ENCODE measurements at places on chromosomes 4 and X. TPM values are rescaled to one million over a fixed set of nuclear protein-coding genes. Genes with fewer than 3 reads are reported as not detected.

DNA sequence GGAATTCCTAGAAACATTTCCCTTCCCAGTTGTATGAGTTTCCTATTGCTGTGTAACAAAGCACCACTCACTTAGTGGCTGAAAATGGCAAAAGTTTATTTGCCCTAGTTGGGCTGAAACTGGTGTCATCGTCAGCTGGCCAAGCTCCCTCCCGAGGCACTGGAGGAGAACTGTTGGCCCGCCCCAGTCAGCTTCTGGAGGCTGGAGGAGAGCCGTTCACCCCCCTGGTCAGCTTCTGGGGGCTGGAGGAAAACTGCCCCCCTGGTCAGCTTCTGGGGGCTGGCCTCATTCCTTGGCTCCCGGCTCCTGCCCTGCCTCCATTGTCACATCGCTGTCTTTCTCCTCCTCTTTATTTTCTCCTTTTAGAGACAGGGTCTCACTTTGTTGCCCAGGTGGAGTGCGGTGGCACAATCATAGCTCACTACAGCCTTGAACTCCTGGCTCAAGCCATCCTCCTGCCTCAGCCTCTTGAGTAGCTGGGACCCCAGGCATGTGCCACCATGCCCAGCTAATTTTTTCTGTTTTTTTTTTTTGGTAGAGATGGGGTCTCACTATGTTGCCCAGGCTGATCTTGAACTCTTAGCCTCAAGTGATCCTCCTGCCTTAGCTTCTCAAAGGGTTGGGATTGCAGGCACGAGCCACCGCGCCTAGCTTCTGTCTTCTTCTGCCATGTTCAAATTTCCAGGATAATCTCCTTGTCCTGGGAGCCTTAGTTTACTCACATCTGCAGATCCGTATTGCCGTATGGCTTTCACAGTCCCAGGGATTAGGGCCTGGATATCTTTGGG, 3.2 kb downstream of the RGS12 start:
- peak; percentile 35 for DNase-seq

GRCh38 chr4:81470456-81471297, 1.0 kb downstream of the RASGEF1B start:
- DNase-seq, result peak; percentile 49

DNA sequence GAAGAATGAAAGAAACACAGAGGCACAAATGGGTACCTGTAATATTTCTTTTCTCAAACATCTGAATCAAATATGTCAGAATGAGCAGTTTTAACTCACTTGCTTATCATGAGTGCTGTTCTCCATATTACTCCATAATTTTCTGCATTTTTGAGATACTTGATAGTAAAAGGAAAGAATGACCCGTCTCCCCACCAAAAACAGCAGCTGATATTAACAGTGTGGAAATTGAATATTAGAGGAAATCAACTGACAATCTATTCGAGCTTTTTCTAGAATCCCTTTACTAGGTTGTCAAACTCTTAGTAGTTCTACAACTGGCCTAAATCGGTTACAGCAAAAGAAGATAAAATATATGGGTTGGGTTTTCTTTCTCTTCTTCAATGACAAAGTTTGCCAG, 49.9 kb upstream of the HELT start:
- no peak for DNase-seq

The GAGE1 gene
- total RNA-seq, result not detected

GRCh38 chr4:159250751-159251325, 148.0 kb downstream of the RAPGEF2 start:
- no peak for DNase-seq

The NUDT6 gene
- total RNA-seq, result 9.2 TPM

- no peak for DNase-seq
Measured at GRCh38 chr4:80074069-80074468, 1.0 kb upstream of the ANTXR2 start.

GRCh38 chr4:78417603-78418002, 134.0 kb upstream of the ANXA3 start:
- DNase-seq, result no peak

The PNMA3 gene
- 1.2 TPM for total RNA-seq

DNA sequence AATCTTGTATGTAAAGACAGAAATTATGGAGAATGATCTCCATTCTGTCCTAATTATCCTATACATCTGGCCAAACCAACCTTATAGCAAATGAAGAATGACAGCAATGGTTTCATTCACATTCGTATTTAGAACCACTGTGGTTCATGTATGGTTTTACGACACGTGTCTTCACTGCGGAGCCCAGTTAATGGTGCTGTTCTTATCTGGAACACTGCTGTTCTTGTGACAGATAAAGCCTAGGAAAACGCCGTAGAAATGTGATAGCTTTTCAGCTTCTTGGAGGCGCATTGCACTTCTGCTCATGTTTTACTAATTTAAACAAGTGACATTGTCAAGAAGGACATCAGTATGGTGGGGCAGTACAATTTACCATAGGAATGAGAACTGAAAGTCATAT, 2266.4 kb upstream of the TENM3 start:
- DNase-seq, result no peak

The BEX1 gene
- 2.4 TPM for total RNA-seq

The TRPC5OS gene
- total RNA-seq, result not detected

GRCh38 chr4:88101165-88101564, 57.3 kb downstream of the ABCG2 start:
- no peak for DNase-seq

The BST1 gene
- 18.6 TPM for total RNA-seq

- DNase-seq, result no peak
Measured at GRCh38 chr4:15901998-15902397, 36.5 kb downstream of the FGFBP1 start.

GRCh38 chr4:112290341-112290740, 4.6 kb upstream of the TIFA start:
- DNase-seq, result no peak

- peak; percentile 56 for DNase-seq
Measured at GRCh38 chrX:17547658-17548057, 172.7 kb downstream of the NHS start.

DNA sequence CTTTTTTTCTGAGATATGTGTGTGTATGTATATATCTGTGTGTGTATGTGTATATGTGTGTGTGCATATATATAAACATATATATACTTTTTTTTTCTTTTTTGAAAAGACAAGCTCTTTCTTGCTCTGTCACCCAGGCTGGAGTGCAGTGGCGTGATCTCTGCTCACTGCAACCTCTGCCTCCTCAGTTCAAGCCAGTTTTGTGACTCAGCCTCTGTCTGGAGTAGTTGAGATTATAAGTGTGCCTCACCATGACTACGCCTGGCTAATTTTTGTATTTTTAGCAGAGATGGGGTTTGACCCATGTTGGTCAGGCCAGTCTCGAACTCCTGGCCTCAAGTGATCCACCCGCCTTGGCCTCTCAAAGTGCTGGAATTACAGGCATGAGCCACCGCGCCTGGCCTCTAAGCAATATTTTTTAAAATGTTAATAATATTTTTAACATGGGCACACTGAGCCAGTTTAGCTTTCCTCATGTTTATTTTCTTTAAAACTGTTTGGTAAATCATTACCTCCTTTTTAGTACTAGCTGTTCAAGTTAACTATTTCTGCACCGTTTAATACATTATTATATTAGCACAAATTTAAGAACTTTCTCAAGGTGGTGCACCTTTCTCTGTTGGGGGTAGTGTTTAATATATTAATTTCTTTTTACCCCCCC, 33.3 kb downstream of the BBS12 start:
- DNase-seq, result no peak

- no peak for DNase-seq
Measured at GRCh38 chr4:13541720-13542576, 2.4 kb downstream of the NKX3-2 start.

GRCh38 chr4:129327637-129328036, 231.7 kb downstream of the C4orf33 start:
- no peak for DNase-seq

GRCh38 chr4:27272217-27272616, 411.6 kb downstream of the STIM2 start:
- no peak for DNase-seq

GRCh38 chr4:14871676-14872430, 130.4 kb upstream of the CPEB2 start:
- DNase-seq, result no peak

DNA sequence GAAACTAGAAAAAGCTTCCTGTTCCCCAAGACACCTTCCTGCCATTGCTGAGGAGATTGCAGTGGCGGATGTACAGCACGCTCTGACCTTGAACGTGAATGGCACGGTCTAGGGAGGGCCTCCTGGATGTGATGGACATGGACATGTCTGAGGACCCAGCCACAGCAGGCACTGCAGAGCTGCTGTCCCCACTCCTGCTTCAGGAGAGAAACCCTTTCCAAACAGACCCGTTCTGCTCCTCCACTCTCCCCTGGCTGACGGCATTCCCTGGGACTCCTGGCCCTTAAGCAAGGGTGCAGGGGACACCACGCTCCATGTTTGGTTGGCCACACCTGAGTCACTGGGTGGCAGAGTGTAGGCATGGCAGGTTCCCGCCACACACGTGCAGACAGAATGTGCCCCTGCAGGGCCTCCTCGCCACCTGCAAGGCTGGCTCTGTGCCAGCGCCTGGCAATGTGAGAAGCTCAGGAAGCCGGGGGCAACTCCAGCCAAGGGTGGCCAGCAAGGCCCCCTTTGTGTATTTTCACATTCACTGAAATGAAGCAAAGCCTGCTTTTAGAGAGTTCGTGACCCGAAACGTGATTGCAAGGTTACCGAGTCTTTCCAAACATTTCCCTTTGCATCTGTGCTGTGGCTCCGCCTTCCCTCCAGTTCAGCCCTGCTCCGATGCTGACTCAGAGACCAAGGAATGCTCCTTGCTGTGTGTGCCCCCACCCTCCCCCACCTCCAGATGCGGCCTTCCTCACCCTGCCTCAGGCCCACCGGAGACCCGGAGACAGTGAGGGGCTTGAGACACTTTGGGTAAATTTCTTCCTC, 46.1 kb downstream of the HTRA3 start:
- DNase-seq, result peak; percentile 81

DNA sequence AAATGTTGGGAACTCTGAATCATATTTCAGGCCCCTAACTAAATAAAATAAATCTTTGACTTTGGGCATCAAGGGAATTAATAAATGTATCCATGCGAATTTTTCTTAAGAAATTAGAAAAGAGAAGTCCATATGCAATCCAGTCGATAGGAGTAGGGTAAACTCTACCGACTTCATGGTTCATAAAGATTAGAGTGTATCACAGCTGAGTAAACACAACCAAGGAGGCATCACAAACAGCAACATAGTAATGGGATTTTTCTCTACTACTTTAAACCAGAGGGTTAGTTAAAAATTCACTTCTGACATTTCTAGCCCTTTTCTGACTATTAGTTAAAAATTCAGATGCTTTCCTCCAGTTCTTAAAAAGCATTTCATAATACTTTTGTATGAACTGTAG, 19.9 kb downstream of the SEPTIN11 start:
- no peak for DNase-seq

The HSFX2 gene
- total RNA-seq, result not detected

- no peak for DNase-seq
Measured at GRCh38 chrX:23292988-23293651, 41.5 kb upstream of the PTCHD1 start.

The PDE5A gene
- 74.4 TPM for total RNA-seq

- no peak for DNase-seq
Measured at GRCh38 chrX:9352694-9353411, 112.0 kb upstream of the TBL1X start.

GRCh38 chr4:128416921-128417320, 129.3 kb upstream of the PGRMC2 start:
- no peak for DNase-seq

The RNF128 gene
- total RNA-seq, result 67.6 TPM

- no peak for DNase-seq
Measured at GRCh38 chr4:53830511-53830910, 233.9 kb downstream of the CHIC2 start.

The NSUN7 gene
- total RNA-seq, result 8.5 TPM

GRCh38 chr4:3518511-3518880, 13.7 kb downstream of the LRPAP1 start:
- DNase-seq, result no peak

The TKTL2 gene
- not detected for total RNA-seq

DNA sequence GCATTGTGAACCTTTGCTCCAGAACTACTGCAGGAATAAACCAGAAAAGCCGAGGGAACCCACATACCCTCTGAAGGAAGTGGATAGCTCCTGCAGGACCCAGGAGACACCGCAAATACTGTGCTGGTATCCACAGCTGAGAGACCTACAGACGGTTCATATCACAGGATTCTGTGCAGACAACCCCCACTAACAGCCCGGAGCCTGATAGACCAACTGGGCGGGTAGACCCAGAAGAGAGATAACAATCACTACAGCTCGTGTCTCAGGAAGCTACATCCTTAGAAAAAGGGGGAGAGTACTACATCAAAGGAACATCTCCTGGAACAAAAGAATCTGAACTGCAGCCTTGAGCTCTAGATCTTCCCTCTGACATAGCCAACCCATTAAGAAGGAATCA, 150.8 kb downstream of the FRAS1 start:
- no peak for DNase-seq

DNA sequence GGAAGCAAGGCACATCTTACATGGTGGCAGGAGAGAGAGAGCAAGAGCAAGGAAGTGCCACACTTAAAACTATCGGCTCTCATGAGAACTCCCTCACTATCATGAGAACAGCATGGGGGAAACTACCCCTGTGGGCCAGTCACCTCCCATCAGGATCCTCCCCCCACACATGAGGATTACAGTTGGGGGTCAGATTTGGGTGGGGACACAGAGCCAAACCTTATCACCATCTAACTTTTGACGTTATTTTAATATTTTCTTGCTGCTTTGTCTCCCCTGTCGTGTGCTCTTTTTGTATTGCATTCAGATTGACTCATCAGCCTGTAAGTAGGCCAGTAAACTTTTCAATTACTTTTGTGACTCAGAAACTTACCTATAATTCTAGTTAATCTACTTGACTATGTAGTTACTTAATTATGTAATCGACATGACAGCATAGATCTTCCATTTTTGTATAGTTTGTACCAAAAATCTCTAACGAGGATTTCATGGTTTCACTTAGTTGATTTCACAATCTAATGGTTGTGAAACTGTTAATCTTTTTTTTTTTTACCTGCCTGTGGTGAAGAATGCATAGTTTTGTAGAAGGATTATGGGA, 18.3 kb downstream of the STIM2 start:
- no peak for DNase-seq

- DNase-seq, result no peak
Measured at GRCh38 chr4:106694232-106694631, 325.7 kb upstream of the GIMD1 start.

The UGT2B15 gene
- total RNA-seq, result 0.47 TPM

DNA sequence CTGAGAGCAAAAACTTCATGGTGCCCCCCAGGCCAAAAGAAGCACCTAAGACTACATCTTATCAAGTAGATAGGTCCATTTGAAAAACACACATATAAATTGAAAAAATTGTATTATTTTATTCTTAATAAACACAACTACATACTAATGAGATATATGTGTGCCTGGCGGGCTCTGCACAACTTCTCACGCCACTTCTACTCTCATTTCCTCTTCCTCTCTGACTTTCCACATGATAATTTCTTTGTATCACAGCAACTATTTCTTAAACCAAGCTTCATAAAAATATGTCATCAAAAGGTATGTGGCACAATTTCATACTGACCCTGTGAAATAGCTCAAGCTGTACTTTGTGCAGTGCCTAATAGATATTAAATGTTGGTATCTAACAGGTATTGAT, 10.7 kb upstream of the NPY2R start:
- DNase-seq, result no peak

- DNase-seq, result no peak
Measured at GRCh38 chrX:105876658-105877057, 54.3 kb downstream of the NRK start.

- no peak for DNase-seq
Measured at GRCh38 chr4:112860830-112861690, 188.4 kb upstream of the ANK2 start.

GRCh38 chrX:85992811-85993229, 54.5 kb downstream of the CHM start:
- DNase-seq, result no peak

- no peak for DNase-seq
Measured at GRCh38 chr4:2132438-2132837, 73.3 kb downstream of the NAT8L start.

GRCh38 chrX:102767287-102767686, 46.7 kb downstream of the GPRASP3 start:
- DNase-seq, result no peak

All from ureter (tissue), 1 donor.